Amniotic epithelial cell (primary cell): ENCODE measurements at places on chromosomes 5 and 9.

DNA sequence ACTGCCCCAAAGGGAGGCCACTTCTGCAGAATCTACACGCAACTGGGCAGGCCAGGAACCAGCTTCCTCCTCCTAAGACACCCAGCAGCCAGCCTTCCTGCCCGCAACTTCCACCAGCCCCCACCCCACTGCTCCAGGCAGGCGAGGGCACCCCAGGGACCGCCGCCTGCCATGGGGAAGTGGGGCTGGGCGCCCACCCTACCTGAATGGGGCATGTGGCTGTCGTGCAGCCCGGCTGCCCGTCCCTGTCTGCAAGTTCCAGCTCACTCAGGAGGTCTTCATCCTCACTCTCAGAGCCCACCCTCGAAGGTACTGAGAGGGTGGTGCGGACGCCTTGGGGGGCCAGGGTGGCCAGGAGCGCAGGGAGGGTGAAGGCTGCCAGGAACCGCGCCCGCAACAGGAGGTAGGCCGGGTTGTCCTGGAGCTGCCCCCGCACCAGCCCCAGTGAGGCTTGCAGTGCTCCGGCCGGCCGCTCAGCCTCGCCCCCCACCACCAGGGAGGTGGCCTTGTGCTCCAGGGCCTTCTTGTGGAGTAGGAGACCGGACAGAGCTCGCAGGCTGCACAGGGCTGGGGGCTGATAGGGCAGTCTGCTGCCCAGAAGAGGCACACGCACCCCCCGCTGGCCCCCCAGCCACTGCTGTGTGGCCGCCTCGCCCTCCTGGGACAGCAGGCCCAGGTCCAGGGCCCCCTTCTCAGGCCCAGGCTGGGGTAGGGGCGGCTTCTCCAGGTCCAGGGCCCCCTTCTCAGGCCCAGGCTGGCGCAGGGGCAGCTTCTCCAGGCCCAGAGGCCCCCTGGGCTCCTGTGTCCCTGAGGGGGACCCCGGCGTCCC lies 4.1 kb upstream of the CARD9 start:
- DNase-seq, result no peak

DNA sequence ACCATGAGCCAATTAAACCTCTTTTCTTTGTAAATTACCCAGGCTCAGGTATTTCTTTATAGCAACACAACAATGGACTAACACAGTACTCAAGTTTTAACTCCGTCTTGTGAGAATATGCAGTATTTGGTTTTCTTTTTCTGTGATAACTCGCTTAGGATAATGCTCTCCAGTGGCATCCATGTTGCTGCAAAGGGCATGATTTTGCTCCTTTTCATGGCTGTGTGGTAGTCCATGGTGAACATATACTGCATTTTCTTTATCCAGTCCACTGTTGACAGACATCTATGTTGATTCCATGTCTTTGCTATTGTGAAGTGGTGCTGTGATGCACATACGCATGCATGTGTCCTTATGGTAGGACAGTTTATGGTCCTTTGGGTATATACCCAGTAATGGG lies 10.9 kb downstream of the VPS13A start:
- DNase-seq, result no peak

DNA sequence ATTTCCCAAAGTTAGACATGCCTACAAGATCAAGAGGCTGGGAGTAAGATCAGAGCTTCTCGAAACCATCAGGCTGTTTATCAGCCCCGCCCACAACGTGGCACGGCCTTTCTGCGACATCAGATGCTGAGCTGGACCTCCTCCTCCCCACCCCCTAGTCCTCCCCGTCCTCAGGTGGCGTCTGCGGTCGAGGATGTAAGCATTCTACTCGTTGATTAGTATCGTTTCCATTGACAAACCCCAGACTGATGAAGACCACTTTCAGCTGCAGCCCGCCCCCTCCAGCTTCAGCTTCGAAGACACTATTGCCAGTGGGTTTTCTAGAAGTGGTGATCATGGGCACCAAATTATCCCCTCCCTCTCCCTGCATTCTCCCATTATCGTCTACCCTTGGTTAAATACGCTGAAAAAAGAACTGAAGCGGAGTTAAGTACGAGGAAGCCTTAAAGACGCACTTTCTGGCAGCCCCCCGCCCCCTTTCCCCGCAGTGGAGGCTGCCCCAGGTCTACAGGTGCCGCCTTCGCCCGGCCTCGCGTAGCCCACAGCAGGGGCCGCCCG lies 1.1 kb downstream of the PPIC start:
- DNase-seq, result peak; percentile 22

- DNase-seq, result peak; percentile 47
Measured at GRCh38 chr5:180470966-180471582, 23.1 kb upstream of the CNOT6 start.

DNA sequence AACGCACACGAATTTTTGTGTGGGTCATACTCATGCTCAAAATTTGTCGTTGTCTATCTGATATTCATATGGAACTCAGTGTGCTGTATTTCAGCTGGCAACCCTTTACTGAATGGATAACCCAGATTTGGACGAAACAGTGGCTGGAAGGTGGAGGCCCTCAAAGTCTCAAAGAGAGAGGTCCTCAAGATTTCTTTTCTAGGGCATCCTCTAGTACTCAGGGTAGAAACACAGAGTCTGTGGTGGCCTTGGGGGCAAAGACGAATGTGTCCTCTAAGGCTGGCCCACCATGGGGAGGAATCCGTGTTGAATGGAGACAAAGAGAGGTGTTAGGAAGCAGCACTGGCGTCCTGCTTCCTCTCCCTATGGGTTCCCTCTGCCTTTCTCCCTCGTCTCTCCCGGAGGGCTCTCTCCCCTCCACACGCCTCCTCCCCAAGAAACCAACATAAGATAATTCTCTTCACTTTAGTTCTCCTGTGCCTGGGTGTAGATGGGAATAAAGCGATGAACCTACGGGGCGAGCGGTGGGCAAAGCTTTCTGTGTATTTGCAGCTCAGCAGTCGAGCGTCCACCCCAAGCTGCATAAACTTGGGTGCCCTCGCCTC lies 333.7 kb downstream of the CWC27 start:
- DNase-seq, result no peak

DNA sequence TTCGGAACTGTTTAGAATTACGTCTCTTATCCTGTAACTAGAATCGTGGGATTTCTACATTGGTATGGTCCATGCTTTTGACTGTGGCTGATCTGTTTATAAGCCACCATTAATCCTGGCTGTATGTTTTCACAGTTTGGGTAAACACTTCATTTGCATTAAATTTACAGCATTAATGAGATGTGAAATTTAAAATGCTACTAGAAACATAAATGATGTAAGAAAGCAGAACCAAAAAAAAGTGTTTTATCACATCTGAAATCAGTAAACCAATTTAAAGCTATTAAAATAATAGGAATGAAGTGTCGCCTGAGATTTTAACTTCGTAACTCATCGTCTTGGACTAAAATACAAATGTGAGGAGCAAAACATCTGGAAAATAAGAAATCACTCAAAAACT lies 201.7 kb downstream of the NFIB start:
- no peak for DNase-seq

DNA sequence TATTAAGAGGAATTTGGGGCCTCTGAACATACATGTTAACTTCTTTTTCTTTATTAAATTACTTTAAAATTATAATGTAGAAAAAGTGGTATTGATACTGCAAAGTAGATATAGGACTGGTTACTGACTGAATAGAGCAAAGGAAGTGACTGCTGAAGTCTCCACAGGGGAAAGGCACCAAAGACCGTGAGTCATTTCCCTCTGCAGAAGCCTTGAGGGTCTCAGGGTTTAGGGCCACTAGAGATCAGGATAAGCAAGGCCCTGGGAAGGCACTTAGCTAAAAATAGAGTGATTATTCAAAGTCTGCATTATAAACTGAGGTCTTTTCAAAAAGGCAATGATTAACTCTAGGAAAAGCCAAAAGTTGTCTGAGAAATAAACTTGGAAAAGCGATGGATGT lies 44.7 kb upstream of the ITGA1 start:
- no peak for DNase-seq

- no peak for DNase-seq
Measured at GRCh38 chr9:117470902-117471301, 56.0 kb upstream of the ASTN2 start.

DNA sequence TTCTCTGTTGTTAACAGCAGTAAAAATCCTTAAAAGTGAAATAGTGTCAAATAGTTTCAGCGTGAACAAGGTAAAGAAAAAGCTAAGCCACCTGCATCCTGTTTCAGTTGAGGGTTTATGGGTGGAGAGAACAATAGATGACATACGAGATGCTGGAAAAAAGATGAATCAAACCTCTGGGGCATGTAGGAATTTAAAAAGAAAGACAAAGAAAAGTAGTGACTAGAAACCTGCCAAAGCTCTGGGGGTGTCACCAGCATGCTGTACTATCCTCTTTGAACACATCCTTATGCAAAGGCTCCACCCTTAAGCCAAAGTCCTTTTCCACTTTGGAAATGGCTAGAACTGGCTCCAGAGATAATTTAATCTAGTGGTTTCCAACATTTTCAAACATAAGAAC lies 22.2 kb downstream of the SCAI start:
- DNase-seq, result no peak
